ENCODE measurements at places on chromosomes 2 and 18.

- no peak for DNase-seq
Observed at GRCh38 chr2:9488583-9489547, 14.5 kb downstream of the IAH1 start.

GRCh38 chr2:144130551-144130950 lies 389.4 kb downstream of the ZEB2 start:
- DNase-seq = no peak

DNA sequence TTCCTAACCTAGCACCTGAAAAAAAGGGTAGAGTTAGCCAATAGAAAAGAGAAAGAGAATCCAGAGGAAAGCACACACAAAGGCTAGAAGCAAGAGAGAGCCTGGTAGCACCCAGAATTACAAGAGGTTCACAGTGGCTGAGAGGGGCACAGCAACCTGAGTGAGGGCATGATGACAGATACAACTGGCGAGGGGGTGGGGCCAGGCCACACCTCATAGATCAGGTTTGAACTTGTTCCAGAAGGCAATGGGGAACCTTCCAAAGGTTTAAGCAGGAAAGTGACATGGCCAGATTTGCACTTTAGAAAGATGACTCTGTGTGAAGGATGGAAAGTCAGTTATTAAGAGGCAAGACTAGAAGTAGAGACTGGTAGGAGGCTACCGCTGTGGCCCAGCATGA lies 148.0 kb downstream of the TTC32 start:
- DNase-seq = peak; percentile 33

DNA sequence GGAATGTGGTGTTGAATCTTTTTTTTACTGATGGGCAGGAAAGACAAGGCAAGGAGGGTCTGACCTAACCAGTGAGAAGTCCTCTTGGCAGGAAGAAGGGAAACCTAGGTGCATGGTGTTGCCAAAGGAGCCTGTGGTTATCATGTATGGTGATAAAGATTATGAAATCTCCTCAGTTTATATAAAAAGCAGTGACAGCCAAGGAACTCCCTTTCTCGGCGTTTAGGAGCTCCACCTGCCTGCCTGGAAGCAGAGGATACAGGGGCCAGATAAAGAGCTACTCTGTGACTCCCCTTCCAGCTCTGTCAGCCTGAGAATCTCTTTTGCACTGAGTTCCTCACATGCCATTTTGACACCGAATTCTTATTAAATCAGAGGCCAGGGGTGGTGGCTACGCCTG lies 26.1 kb downstream of the COLEC12 start:
- no peak for DNase-seq

DNA sequence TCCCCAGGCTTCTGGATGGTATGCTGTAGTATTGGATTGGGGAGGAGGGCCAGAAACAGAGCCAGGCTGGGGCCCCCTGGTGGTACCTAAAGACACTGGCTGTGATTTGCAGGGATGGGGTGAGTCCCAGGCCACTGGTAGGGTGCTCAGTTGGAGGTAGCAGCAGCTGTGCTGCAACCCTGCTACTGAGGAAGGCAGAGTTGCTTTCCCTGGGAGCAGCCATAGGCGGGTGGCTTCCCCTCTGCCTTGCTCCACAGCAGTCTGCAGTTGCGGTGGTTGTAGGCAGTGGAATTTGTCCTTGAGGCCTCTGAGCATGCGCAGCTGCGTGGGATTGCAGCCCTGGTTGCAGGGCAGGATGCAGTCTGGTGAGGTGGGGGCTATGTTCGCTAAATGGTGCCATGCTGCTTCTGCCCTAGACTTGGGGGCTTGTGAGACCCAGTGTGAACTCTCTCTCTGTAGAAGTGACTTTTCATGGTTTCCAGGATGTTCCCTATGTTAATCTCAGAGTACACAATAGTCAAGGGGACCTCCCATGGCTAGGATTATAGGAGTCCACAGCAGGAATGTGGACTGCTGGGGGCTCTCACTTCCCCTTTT lies 443.5 kb downstream of the XIRP2 start:
- no peak for DNase-seq

- DNase-seq = no peak
Observed at GRCh38 chr2:735670-736218, 58.5 kb upstream of the TMEM18 start.

Measured in mammary epithelial cell (primary cell).